ENCODE measurements at places on chromosomes 11 and 22.

DNA sequence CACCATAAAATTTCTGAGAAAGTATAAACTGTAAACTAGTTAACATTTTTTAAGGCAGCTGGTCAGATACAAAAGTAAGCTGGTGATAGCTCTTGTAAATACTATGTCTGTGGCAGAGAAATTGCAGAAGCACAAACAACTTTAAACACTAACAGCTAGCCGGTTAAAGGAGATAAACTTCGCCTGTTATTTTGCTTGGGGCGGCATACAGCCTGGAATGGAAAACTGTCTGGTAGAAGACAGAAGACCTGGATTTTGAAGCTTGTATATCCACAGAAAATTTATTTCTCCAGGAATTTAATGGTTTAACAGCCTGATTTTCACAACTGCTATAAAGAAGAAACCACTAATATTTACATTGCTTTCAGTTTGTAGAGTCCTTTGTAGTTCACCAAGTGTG, 65.3 kb upstream of the FIBIN start:
- DNase-seq: no peak

- DNase-seq: no peak
These were observed 34.0 kb upstream of the A4GALT start for GRCh38 chr22:42754658-42755057.

DNA sequence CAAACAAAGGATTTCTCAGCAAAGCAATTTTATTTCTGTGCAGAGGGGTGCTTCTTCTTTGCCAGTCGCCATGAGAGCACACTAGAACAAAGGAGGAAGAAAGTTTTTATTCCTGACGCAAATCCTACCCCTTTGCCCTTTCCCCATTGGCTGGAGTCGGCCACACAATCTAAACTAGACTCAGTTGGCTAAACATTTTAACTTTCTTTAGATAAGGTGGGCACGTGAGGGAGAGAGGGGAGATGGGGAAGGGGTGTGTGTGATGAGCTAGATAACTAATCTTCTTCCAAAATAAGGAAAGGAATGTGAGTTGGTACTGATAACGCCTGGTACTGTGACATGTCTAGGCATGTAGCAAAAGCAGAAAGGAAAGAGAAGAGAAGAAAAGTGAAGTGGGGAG, 626 bp downstream of the TRIM22 start:
- DNase-seq: no peak

- DNase-seq: no peak
These were observed 5.8 kb upstream of the MIEF1 start for GRCh38 chr22:39496131-39496838.

DNA sequence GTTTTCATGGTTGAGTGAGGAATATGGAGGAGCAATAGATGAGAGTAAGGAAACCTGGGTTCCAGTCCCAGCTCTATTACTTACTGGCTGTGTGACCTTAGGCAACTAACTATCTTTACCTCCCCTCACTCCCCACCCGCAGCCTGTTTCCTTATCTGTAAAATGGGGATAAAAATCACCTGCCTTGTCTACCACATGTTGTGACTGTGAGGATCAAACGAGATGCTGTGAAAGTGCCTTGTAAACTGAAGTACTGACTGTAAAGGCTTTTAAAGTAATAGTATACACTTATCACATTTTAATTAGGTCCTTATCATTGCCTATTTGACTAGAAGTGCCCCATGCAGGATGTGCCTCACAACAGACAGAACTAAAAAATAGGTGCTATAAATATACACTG, 18.9 kb upstream of the PPP2R1B start:
- no peak for DNase-seq

- DNase-seq: no peak
These were observed 148.8 kb downstream of the DBX1 start for GRCh38 chr11:20011307-20011951.

DNA sequence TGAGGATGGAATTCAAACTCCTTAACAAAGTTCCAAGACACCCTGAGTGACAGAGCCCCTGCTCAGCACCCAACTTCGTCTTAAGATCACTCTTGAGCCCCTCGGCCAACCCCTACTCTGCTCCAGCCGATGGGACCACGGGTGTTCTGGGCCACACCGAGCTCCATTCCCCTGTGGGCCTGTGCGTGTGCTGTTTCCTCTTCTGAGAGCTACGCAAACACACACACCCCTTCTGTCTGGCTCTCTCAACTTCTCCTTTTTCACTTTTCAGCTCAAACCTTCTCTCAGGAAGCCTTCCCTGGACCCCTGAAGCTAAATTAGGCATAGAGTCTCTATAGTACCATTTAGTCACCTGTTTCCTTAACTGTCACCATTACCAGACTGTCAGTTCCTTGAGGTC, 37.5 kb upstream of the NNMT start:
- no peak for DNase-seq

DNA sequence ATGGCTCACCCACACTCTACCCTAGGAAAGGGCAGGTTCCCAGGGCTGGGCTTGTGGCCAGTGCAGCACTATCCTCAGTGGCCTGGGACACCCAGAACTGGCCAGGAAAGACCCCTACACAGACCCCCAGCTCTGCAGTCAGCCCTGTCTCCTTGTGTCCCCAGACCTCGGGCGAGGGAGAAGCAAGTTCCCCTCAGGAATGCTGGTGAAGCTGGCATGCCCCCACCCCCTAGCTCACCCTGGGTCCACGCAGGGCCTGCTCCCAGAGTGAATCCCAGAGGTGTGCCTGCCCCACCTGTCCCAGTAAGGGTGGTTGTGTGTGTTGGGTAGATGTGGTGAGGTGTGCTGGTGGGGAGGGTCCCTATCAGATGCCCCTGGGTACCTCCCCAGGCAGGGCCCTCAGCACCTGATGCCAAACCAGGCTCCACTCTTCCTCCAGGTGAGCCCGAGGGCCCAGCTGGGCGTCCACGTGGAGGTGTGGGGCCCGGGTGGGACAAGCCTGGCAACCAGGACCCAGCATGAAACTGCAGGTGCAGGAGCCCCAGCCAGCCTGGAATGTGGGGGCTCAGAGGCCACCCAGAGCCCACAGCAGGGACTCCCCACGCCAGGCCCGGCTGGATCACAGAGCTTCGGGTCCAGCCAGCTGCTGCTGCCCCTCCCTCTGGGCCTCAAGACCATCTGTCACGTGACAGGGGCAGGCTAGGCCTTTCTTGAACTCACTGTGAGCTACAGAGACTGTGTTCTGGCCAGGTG, 48.4 kb upstream of the KCNQ1OT1 start:
- no peak for DNase-seq

- no peak for DNase-seq
These were observed at the start of gene MS4A2 for GRCh38 chr11:60088364-60088763. TSS of gene MS4A2 (plus strand) at chr11:60088664. CDS start at chr11:60088766, 102 bp downstream.

DNA sequence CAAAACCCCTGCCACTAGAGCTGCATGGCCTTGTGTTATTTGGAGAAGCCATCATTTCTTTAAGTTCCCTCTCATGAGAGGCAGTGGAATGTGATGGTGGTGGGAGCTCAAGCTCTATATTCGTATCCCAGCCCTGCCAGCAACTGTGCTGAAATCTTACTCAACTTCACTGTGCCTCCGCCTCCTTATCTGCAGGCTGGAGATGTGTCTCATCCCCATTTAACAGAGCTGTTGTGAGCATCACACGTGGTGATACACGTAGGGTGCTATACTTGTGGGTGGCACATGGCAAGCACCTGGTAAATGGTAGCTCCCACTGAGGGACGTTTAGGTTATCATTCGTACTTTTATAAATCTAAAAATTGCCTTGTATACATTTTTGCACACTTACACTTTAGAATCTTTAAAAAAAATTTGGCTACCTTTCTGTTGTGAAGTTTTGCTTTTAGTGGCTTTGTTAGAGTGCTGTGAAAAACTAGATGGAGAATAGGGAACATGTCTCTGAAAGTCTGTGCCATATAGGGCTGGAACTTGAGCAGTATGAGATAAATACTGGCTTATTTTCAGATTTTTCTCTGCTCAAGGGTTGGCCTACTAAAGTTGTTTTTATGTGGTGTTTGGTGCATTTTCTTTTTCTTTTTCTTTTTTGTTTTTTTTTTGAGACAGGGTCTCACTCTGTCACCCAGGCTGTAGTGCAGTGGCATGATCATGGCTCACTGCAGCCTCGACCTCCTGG, 23.2 kb downstream of the TNRC6B start:
- no peak for DNase-seq

DNA sequence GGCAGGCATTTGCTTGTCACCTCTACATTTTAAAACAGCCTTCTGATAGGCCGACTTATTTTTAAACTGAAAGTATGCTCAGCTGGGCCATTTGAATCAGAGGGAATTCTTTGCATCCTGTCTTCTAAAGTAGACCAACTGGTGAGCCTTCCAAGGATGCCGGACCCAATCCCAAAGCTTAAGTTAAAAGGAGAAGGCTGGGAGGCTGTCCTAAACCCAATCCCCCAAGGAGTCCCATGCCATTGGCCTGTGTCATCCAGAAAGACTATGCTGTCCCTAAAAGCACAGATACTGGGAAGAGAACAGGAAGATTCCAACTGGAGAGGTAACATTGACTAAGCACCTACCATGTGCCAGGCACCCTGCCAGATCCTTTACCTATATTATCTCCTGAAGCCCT, 18.0 kb downstream of the TENM4 start:
- DNase-seq: no peak

GRCh38 chr11:68408512-68408911, 52.0 kb upstream of the PPP6R3 start:
- DNase-seq: no peak

GRCh38 chr11:24470431-24470830, 26.4 kb upstream of the LUZP2 start:
- no peak for DNase-seq

- no peak for DNase-seq
These were observed 72.3 kb downstream of the SHANK2 start for GRCh38 chr11:71179877-71180605.

GRCh38 chr22:43978558-43978957, 23.3 kb downstream of the SAMM50 start:
- DNase-seq: no peak

DNA sequence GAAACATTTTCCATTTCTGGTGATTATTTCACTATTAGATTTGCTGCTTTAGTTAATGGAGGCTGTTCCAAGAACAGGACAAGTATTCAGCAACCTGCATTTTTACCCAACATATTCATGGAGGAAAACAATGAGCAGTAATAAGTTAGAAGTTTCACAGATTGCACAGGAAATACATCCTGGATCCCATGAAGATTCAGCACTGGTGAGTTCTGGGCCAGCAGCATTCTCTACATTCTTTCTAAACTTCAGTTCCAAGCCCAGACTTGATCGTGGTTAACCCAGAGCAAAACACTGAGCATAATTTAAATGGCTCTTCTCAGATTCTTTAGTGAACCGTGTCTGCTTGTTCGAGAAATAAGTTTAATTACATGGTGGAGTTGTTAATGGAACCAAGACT, 3.8 kb downstream of the FJX1 start:
- DNase-seq: peak; percentile 39

GRCh38 chr22:44574057-44574639, 76.1 kb upstream of the RTL6 start:
- DNase-seq: peak; percentile 21

- DNase-seq: no peak
These were observed 76.4 kb downstream of the MPPED1 start for GRCh38 chr22:43488031-43488866.

- no peak for DNase-seq
These were observed 58.4 kb upstream of the RCN1 start for GRCh38 chr11:32032478-32032877.

GRCh38 chr11:59206635-59207034, 6.1 kb downstream of the MPEG1 start:
- DNase-seq: no peak

DNA sequence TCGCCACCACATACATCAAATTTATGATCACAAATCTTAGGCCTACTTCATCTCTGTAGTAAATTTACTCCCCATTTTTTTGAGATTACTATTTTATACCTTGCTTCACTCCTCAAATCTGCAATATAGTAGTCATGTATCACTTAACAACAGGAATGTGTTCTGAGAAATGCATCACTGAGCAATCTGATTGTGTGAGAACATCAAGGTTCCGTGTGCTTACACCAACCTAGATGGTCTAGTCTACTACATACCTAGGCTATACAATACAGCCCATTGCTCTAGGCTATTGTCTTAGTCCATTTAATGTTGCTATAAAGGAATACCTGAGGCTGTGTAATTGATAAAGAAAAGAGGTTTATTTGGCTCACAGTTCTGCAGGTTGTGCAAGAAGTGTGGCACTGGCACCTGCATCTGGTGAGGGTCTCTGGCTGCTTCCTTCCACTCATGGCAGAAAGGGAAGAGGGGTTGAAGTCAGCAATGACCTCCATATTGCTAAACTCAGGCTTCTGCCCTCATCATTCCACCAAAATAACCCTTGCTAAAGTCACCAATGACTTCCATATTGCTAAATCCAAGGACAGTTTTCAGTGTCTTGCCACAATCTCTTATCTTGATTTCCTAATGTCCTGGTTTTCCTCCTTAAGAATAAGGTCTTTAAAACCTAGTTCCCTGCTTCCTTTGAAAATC, 140.3 kb downstream of the RBFOX2 start:
- no peak for DNase-seq

DNA sequence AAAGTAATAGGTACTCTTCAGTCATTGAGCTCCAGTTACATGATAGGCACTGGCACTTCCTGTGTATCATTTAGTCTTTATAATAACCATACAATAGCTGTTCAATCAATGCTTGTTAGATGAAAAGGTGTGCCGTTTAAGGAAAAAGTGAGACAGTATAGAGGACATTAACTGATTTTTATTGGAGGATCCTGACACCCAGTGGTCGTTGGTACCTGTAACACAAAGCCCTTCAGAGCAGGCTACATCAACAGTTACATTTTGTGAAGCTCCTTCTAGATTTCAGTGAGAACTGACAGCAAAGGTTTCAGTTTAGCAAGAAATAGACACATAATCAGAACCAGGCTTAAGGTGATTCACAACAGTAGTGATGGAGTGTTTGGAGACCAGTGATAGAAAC, 44.2 kb downstream of the CCDC81 start:
- DNase-seq: no peak

DNA sequence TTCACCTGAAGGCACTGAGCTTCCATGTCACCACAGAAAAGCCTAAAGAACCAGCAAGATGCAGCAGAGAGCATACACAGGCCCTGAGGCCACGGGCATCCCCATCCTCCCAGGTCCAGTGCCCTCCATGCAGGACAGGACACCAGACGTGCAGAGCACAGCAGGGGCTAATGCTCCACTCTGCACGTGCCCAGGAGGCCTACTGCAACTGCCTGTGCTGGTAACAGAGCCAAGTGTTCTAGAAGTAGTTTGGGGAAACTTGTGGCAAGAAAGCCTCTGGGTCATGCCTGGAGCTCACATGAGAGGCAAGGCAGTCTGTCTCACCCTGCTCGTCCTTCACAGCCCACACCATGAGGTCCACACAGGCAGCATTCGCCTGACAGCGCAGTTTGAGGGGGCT, 30.7 kb downstream of the SERPIND1 start:
- no peak for DNase-seq

- no peak for DNase-seq
These were observed 4.2 kb upstream of the MPPED1 start for GRCh38 chr22:43407591-43407990.

All from BJ (cell line).